Pancreas (tissue), 10 donors: ENCODE measurements at places on chromosomes 13 and 19.
A peak's percentile ranks its signal among the peaks of the same experiment; 100 is the strongest.

DNA sequence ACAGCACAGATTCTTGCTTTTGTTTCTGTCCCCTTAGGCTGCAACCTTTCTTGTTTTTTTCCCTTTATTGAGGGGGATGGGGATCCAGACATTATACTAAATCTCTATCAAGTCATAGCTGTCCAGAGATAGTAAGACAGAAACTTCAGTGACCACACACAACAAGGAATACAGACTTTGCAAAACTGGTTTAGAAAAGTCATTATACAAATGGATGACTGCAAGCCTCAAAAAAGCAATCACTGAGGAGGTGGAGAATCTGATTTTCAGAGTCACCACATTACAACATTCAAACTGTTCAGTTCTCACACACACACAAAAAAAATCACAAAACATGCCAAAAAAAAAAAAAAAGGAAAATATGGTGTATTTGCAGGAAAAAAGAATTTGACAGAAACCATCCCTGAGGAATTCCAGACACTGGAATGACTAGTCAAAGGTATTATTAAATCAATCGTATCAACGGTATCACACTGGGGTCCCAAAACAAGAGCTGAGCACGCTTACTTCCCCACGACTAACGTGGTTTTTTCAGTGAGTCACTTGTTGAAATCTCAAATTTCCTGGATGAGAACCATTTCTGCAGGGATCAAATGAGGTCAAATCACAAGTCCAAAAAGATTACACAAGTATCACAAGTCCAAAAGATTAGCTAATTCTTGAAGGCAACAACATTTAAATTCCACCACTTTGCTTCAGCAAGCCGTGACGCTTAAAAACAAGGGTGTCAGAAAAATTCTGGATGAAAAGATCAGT, 41.2 kb downstream of the USP12 start:
- DNase-seq, result no peak

DNA sequence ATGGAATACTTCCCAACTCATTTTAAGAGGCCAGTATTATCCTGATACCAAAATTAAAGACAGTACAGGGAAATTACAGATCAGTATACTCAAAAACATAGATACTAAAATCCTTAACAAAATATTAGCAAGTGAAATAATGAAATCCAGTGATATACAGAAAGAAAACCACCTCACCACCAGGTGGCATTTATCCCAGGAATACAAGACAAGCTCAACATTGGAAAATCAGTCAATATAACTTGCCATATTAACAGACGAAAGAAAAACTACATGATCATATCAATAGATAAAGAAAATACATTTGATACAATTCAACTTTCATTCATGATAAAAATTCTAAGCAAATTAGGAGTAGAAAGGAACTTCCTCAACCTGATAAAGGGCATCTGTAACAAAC, 6.7 kb upstream of the GNA15 start:
- DNase-seq, result no peak

DNA sequence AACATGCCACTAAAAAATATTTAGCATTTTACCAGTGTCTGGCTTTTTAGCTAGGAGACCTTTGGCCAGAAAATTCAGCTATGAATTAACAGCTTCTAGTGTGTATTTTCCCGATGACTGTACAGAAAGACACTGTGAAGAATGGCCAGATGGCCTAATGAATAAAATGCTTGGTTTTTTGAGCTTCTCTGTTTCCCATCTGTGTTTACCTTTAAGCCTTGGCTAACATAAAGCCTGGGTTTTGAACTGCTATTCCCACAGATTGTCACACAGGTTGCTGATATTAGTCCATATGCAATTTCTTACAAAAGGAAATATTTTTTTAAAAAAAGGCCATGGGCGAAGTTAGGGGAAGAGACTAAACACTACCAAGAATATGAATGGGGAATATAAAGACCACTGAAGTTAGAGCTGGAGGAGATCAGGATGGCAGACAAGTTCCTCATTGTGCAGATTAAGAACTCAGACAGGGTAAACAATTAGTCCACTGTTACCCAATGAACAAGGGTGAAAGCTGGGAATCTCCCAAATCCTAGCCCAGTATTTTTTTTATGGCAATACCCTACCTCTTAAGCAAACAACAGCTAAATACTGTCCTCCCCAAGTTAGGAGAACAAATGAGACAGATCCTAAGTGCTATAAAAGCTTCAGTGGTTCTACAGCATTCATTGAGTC, 95.1 kb downstream of the DCT start:
- no peak for DNase-seq

- no peak for DNase-seq
These were observed 13.9 kb upstream of the LGALS16 start for GRCh38 chr19:39641773-39642172.

- no peak for DNase-seq
These were observed 6.3 kb downstream of the LHFPL6 start for GRCh38 chr13:39596685-39597084.

- DNase-seq, result no peak
These were observed 378.5 kb downstream of the LMO7 start for GRCh38 chr13:76014406-76015318.

DNA sequence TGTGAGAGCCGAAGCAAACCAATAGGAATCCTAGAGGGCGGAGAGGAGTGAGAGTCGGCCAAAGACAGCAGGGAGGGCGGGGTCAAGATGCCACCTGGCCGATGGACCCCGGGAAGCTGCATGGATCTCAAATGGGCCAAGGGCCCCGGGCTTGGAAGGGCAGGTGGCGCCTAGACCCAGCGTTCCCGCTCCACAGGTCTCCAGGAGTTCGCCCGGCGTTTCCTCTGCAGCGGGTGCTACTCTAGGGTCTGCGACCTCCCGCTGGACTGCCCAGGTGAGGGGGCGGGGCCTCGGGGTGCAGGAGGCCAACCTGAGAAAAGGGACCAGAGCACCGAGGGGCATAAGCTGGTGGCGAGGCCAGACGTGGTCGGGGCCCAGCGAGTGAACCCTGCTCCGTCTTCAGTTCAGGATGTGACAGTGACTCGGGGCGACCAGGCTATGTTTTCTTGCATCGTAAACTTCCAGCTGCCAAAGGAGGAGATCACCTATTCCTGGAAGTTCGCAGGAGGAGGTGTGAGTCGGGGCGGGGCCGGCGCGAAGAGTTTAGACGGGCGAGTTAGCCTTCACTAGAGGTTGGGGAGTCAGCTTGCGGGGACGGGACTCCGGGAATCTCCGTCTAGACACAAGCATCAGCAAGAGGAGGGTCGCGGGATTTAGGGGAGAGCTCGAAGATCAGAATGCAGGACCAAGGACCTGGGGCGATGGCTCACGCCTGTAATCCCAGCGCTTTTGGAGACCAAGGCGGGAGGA, 9.9 kb downstream of the SPACA6 start:
- peak; percentile 68 for DNase-seq

DNA sequence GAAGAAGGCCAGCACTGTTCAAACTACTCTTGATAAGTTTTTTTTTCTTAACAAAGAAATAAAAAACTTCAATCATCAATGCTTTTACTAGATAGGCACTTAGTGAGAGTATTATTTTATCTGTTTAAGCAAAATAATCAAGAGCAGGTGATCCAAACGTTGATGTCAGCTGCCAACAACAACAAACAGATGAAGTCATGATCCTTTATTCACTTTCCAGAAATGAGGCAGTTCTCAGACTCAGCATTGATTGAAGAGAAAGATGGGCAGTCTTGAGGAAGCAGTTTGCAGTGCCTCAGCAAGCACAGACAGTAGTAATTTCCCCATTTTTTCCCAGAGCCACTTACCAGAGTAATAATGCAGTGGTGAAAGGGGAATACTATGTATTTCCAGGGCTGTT, 38.4 kb upstream of the CSNK1A1L start:
- no peak for DNase-seq

DNA sequence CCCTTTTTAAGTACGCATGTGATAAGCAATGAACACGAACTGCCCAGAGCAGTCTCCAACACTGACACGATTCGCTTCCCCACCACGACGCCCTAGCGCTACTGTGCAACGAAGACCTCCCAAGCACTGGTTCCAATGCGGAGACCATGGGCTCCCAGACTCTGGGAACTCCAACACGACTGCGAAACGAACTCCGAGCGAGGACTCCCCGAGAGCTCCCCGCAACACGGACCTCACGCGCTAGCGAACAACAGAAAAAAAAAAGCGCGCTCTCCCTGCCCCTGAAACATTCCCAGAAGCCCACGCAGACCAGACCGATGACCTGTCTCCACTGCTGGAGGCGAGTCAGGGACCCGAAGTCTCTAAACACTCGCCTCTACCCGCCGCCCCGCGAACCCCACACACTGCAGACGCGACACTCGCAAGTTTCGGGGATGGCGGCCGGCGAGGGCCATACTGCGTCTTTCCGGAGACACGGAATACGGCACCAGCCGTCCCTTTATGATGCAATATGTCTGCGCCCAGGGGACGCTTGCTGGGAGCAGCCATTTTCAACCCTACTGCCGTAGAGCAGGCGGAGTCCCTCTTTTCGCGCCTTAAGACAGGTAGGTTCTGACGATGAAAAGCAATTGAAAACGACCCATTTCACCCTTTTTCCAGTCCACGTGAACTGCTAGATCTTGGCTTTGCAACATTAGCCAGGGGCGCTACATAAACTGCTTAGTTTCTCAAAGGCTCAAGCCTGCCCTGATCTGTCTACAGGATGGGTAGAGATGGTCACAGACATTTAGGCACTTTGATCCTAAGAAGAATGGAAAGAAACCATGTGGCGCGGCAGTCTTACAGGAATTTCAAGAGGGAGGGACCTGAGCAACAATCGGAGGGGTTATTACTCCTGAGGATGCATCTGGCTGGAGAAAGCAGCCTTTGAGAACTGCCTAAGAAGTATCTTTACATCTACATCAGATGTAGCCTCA, at the start of gene ZNF577:
ZNF577 (minus strand) TSS at position 430 of the 977 bp plus-strand sequence. CDS start 7,569 bp downstream, outside the sequence.
- DNase-seq, result peak; percentile 87

- no peak for DNase-seq
These were observed 24.7 kb downstream of the URI1 start for GRCh38 chr19:29966588-29967249.

GRCh38 chr13:20391597-20392452, 133.8 kb downstream of the CRYL1 start:
- DNase-seq, result peak; percentile 76

DNA sequence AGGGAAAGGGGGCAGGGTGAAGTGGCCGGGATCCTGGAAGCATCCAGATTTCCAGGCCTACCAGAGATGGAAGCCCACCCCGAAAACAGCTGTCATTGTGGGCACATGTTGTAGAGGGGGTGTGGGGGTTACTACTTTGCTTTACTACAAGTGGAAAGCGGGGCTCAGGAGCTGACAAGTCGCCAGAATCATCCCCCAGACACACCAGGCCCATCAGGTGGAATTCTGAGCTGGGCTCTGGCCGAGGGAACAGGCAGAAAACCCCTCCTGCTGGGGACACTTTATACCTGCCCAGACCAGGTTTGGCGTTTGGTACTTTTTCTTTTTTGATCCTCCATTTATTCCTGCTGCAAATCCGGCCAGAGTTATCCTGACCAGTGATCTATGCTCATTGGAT, 3.8 kb downstream of the CDX2 start:
- no peak for DNase-seq

GRCh38 chr13:29464105-29464679, 131.3 kb downstream of the SLC7A1 start:
- DNase-seq, result no peak

DNA sequence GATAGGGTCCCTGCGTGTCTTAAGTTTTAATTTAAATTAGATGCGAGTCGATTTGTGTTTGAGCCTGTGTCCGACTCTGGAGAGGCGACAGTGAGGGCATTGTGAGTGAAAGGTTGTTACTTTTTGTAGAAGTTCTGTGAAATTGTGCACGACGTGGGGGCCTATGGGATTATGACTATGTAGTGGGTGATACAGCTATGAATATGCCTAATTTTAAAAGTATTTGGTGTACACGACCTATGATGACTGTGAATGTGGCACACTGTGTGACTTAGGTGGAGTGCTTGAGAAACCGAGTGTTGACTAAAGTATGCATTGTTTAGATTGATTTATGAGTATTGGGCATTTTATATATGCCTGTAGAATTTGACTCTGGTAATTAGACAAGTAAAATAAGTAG, 646 bp downstream of the ZNF567 start:
- DNase-seq, result no peak

GRCh38 chr19:723247-723646, 14.5 kb downstream of the PALM start:
- no peak for DNase-seq

DNA sequence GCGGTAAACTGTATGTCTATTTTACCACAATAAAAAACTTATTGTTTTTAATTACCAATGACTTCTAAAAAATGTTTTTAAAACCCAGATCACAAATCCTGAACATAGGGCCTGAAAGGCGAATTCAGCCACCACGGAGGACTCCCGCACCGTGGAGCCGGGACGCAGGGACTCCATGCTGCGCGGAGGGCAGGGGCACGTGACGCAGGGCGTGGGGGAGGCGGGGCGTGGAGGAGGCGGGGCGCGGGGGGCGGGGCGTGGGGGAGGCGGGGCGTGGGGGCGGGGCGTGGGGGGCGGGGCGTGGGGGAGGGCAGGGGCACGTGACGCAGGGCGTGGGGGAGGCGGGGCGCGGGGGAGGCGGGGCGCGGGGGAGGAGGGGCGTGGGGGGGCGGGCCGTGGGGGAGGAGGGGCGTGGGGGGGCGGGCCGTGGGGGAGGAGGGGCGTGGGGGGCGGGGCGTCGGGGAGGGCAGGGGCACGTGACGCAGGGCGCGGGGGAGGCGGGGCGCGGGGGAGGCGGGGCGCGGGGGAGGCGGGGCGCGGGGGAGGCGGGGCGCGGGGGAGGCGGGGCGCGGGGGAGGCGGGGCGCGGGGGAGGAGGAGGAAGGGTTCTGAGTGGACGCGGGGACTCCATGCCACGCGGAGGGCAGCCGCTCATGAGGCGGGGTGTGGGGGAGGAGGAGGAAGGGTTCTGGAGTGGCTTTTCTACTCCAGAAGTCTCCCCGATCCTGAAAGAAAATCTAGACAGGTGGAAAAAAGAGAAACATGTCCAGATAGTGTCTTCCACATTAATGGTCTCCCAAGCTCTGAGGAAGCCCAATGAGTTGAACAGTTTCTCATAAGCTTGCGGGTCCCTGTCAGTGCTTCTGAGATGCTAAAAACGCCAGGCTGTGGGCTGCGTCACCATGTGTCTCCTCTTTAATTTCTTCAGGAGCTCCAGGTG, 4.4 kb upstream of the PROZ start:
- peak; percentile 89 for DNase-seq

DNA sequence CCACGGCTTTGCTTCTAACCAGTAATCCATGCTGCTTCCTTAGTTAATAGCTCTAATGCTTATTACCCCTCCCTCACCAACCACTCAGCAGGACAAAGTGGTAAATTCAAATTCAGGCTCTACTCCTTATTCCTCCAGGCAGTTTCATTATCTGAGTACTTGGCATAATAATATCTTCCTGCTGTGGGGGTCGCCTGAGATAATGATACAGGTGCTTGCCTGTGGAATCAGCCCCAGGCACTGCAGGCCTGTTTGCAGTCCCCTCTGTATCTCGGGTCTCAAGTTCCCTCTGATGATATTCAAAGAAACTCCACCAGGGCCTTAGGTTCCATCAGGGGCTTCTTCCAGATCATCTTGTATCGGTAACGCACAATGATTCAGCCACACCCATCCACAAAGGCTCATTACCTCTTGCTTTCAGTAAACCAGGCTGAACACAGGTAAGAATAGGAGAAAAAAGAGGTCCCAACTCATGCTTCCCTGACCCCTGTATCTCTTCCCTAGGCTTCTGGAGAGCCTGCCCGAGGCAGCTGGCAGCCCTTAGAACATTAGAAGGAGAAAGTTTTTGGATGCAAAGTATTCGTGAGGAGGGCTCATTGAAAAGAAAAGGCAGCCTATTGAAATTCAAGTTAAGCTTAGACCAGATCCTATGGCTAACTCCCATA, 14.3 kb upstream of the FOXO1 start:
- no peak for DNase-seq

- DNase-seq, result no peak
These were observed 71.0 kb downstream of the RAP2A start for GRCh38 chr13:97505017-97505416.

- DNase-seq, result no peak
These were observed 62.7 kb upstream of the LSM14A start for GRCh38 chr19:34109596-34109995.

GRCh38 chr13:104577071-104577815, 1511.0 kb upstream of the SLC10A2 start:
- no peak for DNase-seq
